ENCODE measurements at places on chromosomes 4 and X.

DNA sequence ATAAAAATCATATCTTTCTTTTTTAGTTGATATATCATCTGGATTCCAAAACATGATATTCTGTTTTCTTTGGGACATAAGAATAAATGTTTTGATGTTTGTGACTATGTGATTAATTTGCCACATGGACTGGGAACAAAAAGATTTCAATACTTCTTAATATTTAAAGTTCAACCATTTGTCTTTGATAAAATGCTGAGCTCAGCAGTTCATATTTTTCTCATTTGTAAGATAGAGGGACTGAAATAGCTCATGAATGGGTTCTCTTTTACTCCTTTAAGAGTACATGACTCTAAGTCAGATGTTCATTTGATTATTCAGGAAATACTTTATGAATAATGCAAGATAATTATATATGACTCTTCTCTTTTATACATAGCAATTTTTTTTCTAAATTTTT lies 205.9 kb upstream of the FAM47A start:
- DNase-seq: no peak

- peak; percentile 34 for DNase-seq
These were observed 204.0 kb upstream of the PUDP start for GRCh38 chrX:7351926-7352325.

DNA sequence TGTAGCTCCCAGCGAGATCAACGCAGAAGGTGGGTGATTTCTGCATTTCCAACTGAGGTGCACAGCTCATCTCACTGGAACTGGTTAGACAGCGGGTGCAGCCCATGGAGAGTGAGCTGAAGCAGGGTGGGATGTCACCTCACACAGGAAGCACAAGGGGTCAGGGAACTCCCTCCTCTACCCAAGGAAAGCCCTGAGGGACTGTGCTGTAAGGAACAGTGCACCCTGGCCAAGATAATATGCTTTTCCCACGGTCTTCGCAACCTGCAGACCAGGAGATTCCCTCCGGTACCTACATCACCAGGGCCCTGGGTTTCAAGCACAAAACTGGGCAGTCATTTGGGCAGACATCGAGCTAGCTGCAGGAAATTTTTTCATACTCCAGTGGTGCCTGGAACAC lies 216.4 kb upstream of the TET2 start:
- no peak for DNase-seq

DNA sequence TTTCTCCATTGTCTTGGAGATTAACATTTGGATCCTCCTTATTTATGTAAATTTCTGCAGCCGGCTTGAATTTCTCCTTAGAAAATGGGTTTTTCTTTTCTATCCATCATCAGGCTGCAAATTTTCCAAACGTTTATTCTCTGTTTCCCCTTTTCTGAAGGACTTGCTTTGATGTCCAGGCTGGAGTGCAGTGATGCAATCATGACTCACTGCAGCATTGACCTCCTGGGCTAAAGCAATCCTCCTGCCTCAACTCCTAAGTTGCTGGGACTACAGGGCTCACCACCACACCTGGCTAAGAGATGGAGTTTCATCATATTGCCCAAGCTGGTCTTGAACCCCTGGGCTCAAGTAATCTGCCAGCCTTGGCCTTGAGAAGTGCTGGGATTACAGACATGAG lies 144.0 kb upstream of the ZXDB start:
- DNase-seq: no peak

DNA sequence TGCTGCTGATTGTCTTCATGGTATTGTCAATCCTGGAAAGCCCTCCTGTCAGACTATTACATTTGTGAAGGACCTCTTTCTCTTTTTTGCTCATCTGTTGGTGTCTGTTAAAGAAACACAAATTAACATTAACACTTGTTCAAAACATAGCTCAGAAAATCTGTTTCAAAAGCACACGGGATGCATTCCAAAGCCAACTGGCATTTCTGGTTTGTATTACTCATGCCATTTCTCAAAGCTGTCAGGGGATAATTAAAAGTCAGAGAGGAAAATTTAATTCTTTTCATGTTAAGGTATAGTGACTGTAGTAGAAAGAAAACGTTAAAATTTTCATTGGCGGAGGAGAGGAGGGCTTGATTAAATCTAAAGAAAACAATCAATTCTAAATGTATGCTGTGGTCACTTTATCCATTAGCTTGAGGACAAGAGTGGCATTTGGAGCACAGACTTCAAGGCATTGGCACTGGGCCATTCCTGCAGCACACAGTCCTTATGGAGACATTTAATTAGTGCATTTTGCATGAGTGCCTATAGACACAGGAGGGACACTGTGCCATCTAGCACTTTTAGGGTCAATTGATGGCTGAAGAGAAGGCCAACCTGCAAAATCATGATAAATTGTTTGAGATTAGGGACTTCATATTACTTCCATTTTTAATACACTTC lies 21.2 kb upstream of the GLRA2 start:
- no peak for DNase-seq

DNA sequence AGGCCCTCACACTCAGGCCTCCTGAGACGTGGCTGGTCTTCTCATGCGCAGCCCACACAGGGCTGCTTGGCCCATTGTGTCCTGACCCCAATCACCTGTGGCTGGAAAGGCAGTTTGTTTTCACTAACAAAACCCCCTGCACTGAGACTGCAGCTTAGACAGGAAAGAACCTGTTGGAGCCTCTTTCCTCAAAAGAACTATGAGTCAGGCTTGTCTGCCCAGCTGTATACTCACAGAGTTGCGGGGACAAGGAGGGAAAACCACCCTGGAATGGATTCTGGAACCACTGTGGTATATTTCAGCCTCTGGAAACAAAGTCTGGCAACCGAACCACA lies 5.2 kb upstream of the TMEM156 start:
- DNase-seq: no peak

- no peak for DNase-seq
These were observed 249.7 kb downstream of the RAPGEF2 start for GRCh38 chr4:159352609-159353008.

DNA sequence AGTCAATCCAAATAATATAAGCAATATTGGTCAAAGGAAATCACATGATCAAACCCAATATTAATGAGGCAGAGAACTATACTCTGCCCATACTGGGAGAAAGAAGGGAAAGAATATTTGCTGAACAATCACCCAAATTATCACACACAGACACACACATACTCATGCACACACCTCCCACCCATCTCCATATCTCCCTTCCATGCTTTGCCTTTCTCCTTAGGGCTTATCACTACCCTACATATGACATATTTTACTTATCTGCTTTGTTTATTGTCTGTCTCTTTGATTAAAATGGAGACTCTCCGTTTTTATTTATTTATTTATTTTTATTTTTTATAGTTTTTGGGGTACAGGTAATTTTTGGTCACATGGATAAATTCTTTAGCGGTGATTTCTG lies 112.9 kb upstream of the NHS start:
- no peak for DNase-seq

- DNase-seq: no peak
These were observed 21.6 kb upstream of the HMX1 start for GRCh38 chr4:8893227-8893623.

DNA sequence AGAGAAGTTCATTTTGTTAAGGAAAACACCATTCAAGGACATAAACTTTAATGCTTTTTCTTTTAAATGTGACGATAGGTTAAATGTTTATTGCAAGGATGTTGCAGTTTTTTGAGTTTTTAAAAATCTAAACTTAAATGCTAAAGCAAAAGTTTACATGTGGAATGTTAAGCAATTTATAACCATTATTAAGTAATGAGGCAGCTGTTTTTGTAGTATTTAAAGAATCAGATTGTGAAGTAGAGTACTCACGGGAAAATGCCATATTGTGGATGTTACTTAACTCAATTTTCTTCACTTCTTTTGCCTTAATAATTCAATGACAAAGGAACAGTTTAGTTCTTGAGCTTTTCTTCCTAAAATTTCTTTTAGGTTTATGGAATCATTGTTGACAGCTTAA lies 43.5 kb downstream of the UBE2K start:
- DNase-seq: no peak

DNA sequence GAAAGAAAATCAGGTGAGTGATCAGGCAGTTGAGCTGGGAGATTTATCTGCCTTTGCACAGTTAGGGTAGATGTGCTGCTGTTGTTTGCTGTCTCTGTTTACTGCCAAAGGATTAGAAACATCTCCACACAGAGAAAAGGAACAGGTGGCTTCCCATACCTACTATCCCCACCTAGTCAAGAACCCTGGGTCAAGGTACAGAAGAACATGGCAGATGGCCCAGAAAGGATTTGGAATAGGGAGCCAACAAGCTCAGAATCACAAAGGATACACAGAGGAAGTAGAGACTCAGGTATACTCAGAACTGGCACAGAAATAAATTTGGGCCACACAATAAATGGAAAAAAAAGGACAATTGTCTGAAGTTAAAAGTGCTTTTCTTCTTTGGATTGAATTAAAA lies 64.3 kb downstream of the TIGD2 start:
- DNase-seq: no peak

DNA sequence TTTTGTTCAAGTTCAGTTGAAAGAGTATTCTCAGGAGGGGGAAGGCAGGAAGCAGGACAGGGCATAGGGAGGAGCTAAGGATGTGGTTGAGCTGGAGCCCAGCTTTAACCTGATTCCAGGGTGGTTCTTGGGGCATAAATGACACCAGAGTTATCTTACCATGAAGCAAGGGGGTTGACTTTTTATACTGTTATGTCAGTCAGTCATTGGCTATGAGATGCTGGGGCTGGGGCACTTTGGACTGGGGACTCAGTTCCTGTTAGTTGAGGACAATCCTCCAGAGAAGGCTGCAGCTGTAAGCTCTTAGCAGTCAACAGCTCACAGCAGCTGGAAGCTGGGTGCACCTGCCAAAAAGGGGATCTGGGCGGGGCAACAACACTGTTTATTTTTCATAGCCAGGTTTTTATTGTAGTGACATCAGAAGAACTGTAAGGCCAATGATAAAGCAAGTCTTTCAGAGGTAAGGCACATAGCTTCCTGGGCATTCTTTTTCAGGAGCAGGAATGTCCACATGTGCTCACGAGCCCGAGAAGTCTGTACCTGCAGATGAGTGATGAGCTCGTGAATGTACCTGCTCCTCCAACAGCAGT lies 78.5 kb downstream of the MID1IP1 start:
- no peak for DNase-seq

- peak; percentile 52 for DNase-seq
These were observed 33.0 kb downstream of the FREM3 start for GRCh38 chr4:143667461-143667860.

- DNase-seq: no peak
These were observed at the start of gene CT47C1 for GRCh38 chrX:119072744-119073143. TSS of gene CT47C1 (plus strand) at chrX:119072993. CDS start at chrX:119073226, 233 bp downstream.

GRCh38 chr4:149676076-149676475 lies 139.6 kb downstream of the IQCM start:
- no peak for DNase-seq

GRCh38 chr4:75025431-75025830 lies 92.5 kb downstream of the PARM1 start:
- DNase-seq: no peak

DNA sequence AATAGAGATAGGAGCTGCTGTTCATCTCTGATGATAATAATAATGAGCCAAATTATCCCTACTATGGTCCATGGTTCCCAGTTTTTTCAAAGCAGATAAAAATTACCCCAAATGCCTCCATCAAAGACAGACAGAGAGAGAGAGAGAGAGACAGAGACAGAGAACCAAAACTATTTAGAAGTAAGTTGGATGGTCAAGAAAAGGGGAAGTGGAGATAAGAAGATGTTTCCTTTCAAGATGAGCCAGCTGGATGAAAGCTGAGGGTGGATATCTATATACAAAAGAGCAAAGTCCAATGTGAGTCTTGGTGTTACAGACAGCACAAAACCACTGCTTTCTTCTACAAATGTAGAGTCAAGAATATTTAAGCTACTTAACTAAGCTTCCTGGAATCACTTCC lies 173.9 kb downstream of the GRIA3 start:
- DNase-seq: no peak

DNA sequence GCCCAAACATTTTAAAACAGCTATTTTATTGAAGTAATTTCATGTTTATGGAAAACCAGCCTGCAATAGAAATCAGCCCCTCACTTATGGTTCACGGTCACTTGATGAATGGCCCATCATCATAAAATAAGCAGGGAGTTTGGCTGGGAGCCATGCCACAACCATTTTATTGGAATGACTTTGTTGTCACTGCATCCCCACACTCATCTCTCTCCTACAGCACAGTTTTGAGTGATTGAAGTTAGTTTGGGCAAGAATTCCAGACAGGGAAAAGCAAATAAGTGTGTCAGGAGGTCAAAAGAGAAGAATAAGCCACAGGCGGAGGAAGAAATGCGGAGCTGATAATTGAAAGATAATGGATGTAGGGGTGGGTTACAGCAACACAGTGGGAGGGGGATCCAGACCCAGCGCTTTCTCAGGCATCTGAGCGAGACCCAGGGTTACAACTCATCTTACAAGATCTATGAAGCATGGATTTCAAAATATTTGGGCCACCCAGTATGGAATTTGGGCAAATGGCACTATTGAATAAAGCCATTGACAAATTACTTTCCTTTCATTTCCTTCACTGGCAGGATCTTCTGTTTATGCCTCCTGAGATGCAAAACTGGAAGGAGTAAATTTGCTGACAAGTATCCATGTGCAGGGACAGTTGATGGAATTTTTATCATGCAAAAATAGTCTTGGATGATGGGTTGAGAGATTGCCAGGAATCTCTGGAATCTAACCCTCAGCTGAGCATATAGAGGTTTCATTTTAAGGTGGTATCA lies 100.8 kb downstream of the SHROOM3 start:
- DNase-seq: peak; percentile 43

- DNase-seq: no peak
These were observed 3.7 kb upstream of the BCOR start for GRCh38 chrX:40101430-40101802.

- no peak for DNase-seq
These were observed 50.1 kb downstream of the SRPX start for GRCh38 chrX:38170556-38170955.

Data from foreskin fibroblast (primary cell).